Breast epithelium (tissue), 4 donors: ENCODE measurements at places on chromosomes 3 and 15.
A peak's percentile ranks its signal among the peaks of the same experiment; 100 is the strongest.

- H3K4me3 ChIP-seq, result no peak overlapping the region
- no peaks in the 10 kb centered on the region for H3K4me1 ChIP-seq
- H3K36me3 ChIP-seq, result no peaks in the 10 kb centered on the region
- no peak for DNase-seq
- no peaks in the 10 kb centered on the region for H3K27me3 ChIP-seq
Measured at GRCh38 chr3:103600844-103601243, 1166.0 kb downstream of the ZPLD1 start.

DNA sequence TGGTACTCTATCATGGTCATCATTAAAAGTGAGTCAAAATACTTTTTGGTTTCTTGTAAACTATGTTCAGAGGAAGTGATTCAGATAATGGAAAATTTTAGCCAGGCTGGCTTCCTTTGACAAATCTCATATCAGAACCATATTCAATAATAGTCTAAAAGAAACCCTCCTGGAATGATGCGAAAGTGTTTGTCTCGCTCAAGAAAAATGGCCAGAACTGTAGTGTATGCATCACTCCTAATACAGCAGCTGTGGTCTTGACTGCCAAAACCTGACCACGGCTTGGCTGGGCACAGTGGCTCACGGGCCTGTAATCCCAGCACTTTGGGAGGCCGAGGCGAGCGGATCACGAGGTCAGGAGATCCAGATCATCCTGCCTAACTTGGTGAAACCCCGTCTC, 35.6 kb upstream of the KCNMB2 start:
- H3K27me3 ChIP-seq, result no peaks in the 10 kb centered on the region
- no peaks in the 10 kb centered on the region for H3K4me1 ChIP-seq
- no peaks in the 10 kb centered on the region for H3K36me3 ChIP-seq
- no peak for DNase-seq
- no peak overlapping the region for H3K4me3 ChIP-seq
- no peak overlapping the region for H3K27ac ChIP-seq

DNA sequence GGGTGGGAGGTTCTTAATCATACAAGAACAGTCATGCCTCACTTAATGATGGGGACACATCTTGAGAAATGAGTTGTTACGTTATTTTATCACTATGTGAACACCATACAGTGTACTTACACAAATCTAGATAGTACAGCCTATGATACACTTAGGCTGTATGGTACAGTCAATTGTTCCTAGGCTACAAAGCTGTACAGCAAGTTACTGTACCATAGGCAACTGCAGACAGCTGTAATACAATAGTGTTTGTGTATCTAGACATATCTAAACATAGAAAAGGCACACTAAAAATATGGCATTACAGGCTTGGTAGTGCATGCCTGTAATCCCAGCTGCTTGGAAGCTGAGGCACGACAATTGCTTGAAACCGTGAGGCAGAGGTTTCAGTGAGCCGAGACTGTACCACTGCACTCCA, 55.7 kb upstream of the PLXND1 start:
- peak overlapping the region; percentile 70 for H3K27ac ChIP-seq
- H3K4me1 ChIP-seq, result peaks cover 16% of the 10 kb centered on the region
- no peaks in the 10 kb centered on the region for H3K27me3 ChIP-seq
- DNase-seq, result no peak

- no peaks in the 10 kb centered on the region for H3K4me1 ChIP-seq
- H3K4me3 ChIP-seq, result no peak overlapping the region
- H3K27me3 ChIP-seq, result no peaks in the 10 kb centered on the region
Measured at GRCh38 chr3:112805126-112805525, 41.5 kb downstream of the CD200R1L start.

GRCh38 chr3:146163584-146163983, 2.6 kb upstream of the PLOD2 start:
- no peak overlapping the region for H3K27ac ChIP-seq
- no peaks in the 10 kb centered on the region for H3K27me3 ChIP-seq
- no peaks in the 10 kb centered on the region for H3K36me3 ChIP-seq

DNA sequence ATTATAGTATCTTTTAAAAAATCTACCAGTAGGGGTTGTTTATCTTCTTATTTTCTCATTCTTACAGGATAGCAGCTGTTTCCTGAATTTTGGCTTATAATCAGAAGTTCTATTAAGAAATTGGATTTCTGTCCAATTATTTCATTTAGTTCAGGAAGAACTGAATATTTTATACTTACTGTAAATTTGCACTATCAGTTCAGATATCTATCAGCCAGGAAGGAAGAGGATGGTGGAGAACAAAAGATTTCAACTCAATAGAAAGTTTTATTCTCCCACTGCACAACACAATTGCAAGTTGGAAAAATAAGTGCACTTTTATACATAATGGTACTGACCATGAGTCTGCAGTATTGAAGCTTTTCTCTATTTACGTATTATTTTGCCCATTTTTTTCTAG, 400.9 kb downstream of the PLOD2 start:
- no peaks in the 10 kb centered on the region for H3K4me1 ChIP-seq
- no peak for DNase-seq

DNA sequence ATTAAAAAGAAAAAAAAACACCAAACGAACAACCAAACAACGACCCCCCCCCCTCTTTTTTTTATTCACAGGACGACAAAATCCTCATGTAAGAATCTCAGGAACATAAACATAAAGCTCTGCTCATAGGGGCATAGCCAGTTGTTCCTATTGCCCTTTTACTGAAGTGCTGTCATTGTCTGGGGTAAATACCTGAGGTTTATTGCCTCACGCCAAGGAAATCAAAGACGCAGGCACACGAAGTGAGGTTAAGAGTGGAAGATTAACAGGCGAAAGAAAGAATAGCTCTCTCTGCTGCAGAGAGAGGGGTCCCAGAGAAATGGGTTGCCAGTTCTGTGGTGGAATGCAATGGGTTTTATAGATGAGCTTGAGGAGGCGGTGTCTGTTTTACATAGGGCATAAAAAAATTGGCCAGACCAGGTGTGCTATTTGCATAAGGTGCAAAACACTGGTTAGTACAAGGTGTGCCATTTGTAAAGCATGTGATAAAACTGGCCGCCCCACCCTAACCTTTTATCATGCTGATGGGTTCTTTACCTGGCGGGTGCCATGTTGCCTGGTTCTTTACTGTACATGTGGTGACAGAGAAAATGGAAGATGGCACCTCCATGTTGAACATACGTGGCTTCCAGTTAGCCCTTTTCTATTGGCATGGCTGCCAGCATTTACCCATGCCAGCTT, 257.6 kb upstream of the ZPLD1 start:
- peak overlapping the region; percentile 84 for H3K27ac ChIP-seq
- no peaks in the 10 kb centered on the region for H3K36me3 ChIP-seq

DNA sequence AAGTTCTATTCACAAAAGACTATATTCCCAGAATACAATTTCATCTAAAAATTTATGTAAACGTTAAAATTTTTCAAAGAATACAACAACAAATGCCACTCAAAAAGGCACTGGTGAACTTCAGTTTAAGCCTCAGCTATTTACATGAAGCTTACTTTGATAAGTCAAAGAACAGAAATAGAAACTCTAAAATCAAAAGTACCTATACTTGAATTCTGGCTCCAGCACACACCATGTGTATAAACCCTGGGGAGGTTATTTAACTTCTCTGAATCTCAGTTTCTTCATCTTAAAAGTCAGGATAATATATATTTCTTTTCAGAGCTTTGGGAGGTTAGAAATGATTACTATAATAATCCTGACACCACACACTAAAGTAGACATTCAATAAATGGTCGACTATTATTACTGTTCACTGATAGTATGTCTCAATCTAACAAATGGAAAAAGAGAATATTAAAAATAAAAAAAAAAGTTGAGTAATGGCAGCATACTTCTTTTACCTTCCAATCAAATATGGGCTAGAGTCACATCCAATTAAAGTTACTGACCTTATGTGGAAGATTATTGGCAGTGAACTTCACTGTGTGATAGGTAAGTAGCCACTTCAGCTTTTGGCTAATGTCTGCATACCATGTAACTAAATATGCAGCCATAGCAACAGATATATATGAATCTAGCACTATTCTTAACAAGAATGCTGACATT, 248.4 kb downstream of the ISL2 start:
- DNase-seq, result no peak
- H3K27me3 ChIP-seq, result no peaks in the 10 kb centered on the region
- H3K36me3 ChIP-seq, result no peaks in the 10 kb centered on the region
- no peaks in the 10 kb centered on the region for H3K4me1 ChIP-seq

DNA sequence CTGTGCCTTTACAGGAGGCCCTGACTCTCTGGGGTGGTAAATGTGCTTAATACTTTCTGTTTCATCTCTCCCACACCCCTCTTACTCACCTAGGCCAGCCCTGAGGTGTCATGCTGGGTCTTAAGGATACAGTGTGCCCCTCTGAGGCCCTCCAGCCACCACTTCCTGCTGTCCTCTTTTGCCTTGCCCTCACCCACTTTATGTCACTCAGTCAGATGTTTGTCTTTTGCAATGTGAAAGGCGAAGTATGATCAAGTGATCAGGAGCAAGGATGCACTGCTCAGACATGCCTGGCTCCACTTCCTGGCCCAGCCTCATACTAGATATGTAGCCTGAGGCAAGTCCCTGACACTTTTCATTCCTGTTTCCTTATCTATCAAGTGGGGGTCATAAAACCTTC, 339.0 kb upstream of the NR2E3 start:
- H3K27me3 ChIP-seq, result no peaks in the 10 kb centered on the region
- no peaks in the 10 kb centered on the region for H3K4me1 ChIP-seq
- peak overlapping the region; percentile 52 for H3K27ac ChIP-seq
- no peaks in the 10 kb centered on the region for H3K36me3 ChIP-seq

GRCh38 chr15:30923429-30923828, 19.7 kb downstream of the FAN1 start:
- no peak for DNase-seq
- H3K36me3 ChIP-seq, result no peaks in the 10 kb centered on the region
- no peaks in the 10 kb centered on the region for H3K4me1 ChIP-seq
- peak overlapping the region; percentile 68 for H3K27ac ChIP-seq
- H3K4me3 ChIP-seq, result no peak overlapping the region

GRCh38 chr3:133477487-133477886, 77.6 kb downstream of the BFSP2 start:
- H3K27me3 ChIP-seq, result no peaks in the 10 kb centered on the region
- H3K27ac ChIP-seq, result no peak overlapping the region
- DNase-seq, result no peak
- H3K4me1 ChIP-seq, result no peaks in the 10 kb centered on the region
- no peak overlapping the region for H3K4me3 ChIP-seq

DNA sequence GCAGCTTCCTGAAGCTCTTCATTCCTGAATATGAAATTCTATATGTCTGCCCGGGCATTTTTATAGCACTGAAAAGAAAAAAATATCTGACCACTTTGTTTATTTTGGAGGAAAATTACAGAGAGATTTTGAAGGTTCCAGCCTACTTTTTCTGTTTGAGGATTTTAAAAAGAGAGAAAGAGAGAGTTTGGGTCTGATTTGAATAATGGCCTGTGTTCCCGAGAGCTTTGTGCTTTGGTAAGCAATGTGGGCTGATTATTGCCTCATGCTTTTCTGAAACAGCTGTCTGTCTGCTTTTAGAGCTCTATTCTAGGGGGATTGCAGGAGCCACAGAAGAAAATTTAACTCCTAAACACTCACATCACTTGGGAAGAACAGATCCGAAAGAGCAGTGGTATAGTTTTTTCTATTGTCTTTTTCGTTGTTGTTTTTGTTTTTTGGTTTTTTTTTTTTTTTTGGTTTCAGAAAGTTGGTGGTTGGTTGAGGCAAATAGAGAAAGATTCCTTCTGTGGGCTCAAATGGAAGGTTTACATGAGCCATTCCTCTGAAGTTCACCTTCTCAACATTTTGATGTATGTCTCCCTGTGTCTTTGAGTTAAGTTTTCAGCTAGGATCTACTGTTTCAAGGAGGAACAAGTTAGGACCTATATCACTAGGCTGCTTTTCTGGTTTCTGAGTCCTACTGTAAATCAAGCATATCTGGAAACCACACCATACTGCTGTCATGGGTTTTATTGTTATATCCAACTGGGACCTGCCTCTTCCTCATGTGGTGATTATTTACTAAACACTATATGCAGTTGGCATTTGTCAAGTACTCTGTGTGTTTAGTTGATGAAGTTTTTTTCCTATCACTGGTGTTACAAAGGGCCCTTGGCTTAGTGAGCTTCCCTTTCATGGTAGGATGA, 178.9 kb downstream of the KCNMB2 start:
- no peak for DNase-seq
- H3K4me1 ChIP-seq, result no peaks in the 10 kb centered on the region
- H3K27ac ChIP-seq, result no peak overlapping the region
- H3K4me3 ChIP-seq, result no peak overlapping the region
- no peaks in the 10 kb centered on the region for H3K27me3 ChIP-seq

DNA sequence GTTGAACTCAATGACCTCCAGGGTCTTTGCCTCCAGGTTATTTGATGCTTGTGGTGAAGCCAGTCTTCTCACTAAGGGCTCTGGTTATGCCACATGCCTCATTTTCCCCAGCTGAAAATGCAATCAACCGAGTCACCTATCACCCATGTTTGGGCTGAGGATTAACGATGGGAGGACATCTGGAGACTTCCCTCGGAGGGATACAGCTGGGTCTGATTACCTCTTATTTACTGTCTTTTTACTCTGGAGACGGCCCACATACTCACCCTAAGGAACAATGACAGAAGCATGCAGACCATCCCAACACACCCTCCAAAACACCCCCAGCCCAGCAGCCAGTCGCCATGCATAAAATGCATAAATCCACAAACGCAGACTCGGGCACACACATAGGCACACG, 187.4 kb downstream of the OPA1 start:
- H3K36me3 ChIP-seq, result no peaks in the 10 kb centered on the region
- no peak overlapping the region for H3K4me3 ChIP-seq
- no peaks in the 10 kb centered on the region for H3K27me3 ChIP-seq
- peaks cover 3% of the 10 kb centered on the region for H3K4me1 ChIP-seq

- no peaks in the 10 kb centered on the region for H3K27me3 ChIP-seq
- no peak overlapping the region for H3K27ac ChIP-seq
- H3K4me1 ChIP-seq, result no peaks in the 10 kb centered on the region
Measured at GRCh38 chr3:37144806-37145205, 29.6 kb downstream of the LRRFIP2 start.

DNA sequence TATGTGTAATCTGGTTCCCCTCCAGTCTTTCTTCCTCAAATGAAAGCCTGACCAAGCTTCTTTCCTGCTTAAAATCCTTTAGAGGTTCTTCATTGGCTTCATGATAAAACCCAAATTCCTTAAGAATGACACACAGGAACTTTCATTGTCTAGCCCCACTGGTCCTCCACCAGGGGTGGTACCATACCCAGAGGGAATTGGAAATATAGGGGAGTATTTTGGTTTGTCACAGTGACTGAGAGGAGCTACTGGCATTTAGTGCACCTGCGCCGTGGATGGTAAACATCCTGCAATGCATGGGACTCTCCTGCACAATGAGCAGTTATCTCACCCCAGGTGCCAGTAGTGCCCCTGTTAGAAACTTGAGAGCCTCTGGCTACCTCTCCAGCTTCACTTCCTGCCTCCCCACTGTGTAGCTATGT, 10.8 kb downstream of the ZWILCH start:
- no peaks in the 10 kb centered on the region for H3K4me1 ChIP-seq
- no peak overlapping the region for H3K27ac ChIP-seq
- no peak for DNase-seq
- no peaks in the 10 kb centered on the region for H3K27me3 ChIP-seq
- H3K4me3 ChIP-seq, result no peak overlapping the region

GRCh38 chr3:114597012-114597411, 303.2 kb downstream of the TIGIT start:
- H3K4me3 ChIP-seq, result no peak overlapping the region
- DNase-seq, result no peak
- H3K27ac ChIP-seq, result no peak overlapping the region
- H3K4me1 ChIP-seq, result no peaks in the 10 kb centered on the region
- no peaks in the 10 kb centered on the region for H3K36me3 ChIP-seq
